Transverse colon (tissue), 4 donors: ENCODE measurements at places on chromosomes 6 and 20.

- no peak for DNase-seq
Measured at GRCh38 chr6:114650891-114651290, 308.1 kb upstream of the HS3ST5 start.

DNA sequence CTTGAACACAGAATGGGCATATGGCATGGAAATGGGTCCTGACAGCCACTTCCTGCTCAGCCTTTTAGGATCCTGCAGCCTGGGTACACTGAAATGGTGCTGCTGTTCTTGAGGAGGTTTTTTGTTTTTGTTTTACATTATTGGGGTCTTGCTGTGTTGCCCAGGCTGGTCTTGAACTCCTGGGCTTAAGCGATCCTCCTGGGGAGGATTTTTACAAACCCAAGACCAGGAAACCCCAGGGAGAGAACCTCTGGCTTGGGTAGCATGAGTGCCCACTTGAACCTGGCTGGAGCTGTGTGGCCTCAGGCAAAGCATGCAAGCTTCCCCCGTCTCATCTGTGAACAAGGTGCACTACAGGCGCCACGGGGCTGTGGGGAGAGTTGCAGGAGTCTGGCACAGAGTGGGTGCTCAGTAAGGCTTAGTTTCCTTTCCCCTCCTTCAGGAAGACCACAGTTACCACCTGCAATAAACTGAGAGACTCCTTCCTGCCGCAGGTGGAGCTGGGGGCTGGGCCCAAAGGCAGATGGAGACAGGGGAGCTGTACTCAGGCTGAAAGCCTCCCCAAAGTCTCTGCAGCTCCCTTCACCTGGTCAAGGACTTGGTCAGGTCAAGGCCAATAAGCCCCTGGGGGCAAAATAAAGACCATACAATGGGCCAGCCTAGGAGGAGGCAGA, 1.8 kb downstream of the SLA2 start:
- DNase-seq = peak; percentile 41

DNA sequence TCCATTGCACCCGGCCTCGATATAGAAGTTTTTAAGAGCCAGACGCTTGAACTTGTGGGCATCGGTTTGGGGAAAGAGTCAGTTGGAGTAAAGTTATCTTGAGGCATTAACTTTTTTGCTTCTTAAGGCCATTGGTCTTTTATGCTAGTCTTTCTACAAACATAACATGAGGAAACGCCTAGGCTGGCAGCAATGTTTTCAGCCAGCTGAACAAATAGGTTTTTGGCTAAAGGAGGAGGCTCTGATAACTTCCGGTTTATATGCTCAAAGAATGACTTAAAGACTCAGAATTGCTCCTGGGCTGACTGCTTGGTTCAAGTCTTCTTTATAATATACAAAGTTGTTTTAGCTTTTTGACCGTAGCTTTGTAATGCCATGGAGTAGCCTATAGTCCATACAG, 46.2 kb downstream of the HLA-C start:
- DNase-seq = no peak

GRCh38 chr6:30889921-30890645, 5.8 kb downstream of the DDR1 start:
- DNase-seq = no peak

DNA sequence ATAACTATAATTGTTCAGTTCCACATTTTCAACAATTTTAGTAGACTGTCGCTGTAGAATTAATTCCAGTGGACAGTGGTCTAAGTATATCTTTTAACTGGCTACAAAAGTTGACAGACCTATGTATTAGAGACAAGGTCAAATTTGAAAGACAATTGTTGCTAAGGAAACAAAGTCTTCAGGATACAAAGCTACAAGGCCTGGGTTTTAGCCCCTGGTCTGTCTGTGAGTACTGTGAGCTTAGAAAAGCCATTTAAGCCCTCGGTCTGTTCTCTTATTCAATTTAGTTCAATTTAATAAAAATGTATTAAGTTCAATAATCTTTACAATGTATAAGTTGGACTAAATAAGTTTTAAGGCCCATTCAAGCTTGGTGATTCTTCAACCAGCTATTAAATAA, 352.5 kb downstream of the HDGFL1 start:
- DNase-seq = no peak
